ENCODE measurements at places on chromosomes 12 and 14. TPM values are rescaled to one million over a fixed set of nuclear protein-coding genes. Genes with fewer than 3 reads are reported as not detected.

DNA sequence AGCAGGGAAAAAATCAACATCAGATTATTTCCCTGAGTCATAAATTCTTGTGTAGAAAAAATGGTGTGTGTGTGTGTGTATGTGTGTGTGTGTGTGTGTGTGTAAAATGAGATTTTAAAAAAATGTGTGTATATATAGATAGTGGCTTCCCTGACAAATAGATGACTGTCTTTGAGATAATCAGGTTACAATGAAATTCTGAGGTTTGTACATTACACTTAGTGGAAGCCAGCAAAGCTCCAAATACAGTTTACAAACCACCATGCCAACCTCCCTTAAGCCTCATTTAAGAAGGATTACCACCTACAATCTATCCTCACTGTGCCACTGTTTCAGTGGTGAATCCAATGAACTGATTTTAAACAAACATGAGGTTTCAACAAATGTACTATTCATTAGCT lies 93.8 kb downstream of the MED13L start:
- DNase-seq, result no peak

AICDA gene
- total RNA-seq, result 0.75 TPM

BICDL1 gene
- total RNA-seq, result 20.6 TPM

- DNase-seq, result no peak
These were observed 85.2 kb downstream of the E2F7 start for GRCh38 chr12:76980196-76980595.

- no peak for DNase-seq
These were observed 20.0 kb downstream of the GAS2L3 start for GRCh38 chr12:100593490-100593889.

RPL10L gene
- not detected for total RNA-seq

EPYC gene
- not detected for total RNA-seq
